Fibroblast of skin of left biceps (primary cell): ENCODE measurements at places on chromosomes 7 and 10.

DNA sequence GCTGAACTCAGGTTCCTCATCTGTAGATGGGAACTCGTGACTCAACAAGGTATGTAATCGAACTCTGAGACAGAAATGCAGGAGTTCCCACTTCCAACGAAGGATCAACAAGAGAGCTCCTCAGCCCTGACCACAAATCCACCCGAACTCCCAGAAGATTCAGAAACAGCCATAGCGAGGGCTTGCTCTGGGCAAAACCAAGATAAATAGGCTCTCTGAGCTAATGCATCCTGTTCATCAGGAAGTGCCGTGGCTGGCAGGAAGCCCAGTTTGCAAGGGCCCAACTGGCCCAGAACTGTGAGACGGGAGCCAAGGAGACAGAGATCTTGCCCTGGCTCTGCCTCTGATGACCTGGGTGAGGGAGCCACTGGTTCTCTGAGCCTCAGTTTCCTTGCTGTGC, 141.7 kb upstream of the PFKP start:
- DNase-seq = no peak

- no peak for DNase-seq
These were observed 87.5 kb downstream of the CH25H start for GRCh38 chr10:89119651-89120050.

GRCh38 chr7:64045301-64046040, at the start of gene ZNF727:
Gene ZNF727 (plus strand): TSS chr7:64045434. CDS start chr7:64045622, 188 bp downstream.
- no peak for DNase-seq

DNA sequence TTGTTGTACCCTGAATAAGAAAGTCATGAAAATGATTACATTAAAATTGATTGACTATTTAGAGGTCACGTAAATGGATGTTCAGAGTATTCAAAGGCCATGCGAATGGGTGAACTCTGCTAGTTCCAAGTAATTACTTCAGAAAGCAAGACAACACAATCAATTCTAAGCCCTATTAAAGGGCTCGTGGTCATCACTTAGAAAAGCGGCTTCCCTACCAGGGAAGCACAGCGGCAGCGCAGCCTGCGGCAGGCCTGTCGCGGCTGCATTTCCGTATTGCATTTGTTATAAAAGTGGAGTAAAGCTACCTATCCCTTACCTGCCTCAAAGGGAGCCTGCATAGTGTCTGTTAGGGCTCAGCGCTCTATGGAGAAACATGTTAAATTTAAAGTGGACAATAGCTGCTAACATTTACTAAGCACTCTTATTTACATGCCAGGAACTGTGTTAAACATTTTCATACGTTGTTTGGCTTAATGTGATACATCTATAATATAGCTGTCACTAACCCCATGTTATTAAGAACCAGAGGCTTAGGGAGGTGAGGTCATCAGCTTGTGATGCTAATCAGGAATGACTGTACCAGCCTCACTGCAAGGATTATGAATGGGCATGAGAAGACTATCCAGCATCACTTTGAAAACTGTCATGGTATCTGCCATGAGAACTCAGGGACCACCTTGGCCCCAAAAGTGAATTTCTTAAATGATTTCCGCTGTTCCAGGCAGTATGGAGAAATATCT, 187.5 kb downstream of the CELF2 start:
- no peak for DNase-seq

- no peak for DNase-seq
These were observed 187.3 kb upstream of the AUTS2 start for GRCh38 chr7:69411018-69411417.

GRCh38 chr7:79090543-79090942, 362.9 kb downstream of the MAGI2 start:
- no peak for DNase-seq

GRCh38 chr7:152344253-152344652, 91.5 kb downstream of the KMT2C start:
- no peak for DNase-seq

GRCh38 chr7:22730921-22731654, 4.1 kb downstream of the IL6 start:
- DNase-seq = no peak

DNA sequence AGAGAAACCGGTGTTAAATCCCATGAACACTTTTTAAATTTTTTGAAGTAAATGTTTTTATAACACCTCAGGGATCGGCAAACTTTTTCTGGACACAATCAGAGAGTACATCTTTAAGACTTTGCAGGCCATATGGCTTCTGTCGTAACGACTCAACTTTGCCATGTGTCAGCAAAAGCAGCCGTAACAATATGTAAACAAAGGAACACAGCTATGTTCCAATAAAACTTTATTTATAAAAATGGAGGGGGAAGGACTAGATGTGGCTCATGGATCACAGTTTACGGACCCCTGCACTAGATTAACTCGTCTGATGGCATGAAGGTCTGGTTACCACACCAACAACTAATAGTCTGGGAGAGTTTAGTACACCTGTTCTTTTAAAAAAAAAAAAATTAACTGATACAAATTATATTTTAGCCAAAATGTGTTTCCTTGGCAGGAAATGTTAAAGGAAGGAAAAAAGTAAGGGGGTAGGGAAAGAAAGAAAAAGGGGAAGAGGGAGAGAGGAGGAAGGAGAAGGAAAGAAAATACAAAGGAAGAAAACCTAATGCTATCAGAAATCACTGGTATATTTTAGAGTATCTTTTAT, 50.2 kb downstream of the ABI1 start:
- no peak for DNase-seq

DNA sequence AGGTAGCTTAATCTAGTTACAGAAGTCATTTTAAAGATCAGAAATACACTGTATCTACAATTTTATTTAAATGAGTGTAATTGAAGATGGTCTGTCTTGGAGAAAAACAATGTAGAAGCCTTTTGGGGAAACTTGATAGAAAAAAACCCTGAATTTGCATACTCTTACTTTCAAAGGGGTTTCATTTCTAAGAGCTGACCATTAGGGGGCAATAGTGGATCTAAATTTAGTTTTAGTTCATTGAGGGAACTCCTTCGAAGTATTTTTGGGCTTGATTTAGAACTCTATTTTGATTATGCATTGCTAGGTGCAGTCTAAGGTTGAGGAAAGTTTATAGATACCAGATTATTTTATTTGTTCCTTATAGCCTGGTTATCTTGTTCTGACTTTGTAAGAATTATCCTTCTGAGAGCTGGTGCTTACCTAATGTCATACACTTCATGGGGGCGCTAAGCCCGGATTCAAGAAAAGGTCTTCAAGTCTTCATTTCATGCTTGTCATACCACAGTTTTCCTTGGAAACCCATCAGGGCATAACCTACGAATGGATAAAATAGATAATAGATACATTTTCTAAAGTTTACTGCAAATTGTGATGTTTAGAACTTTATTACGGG, 69.1 kb upstream of the MXI1 start:
- DNase-seq = peak; percentile 29

DNA sequence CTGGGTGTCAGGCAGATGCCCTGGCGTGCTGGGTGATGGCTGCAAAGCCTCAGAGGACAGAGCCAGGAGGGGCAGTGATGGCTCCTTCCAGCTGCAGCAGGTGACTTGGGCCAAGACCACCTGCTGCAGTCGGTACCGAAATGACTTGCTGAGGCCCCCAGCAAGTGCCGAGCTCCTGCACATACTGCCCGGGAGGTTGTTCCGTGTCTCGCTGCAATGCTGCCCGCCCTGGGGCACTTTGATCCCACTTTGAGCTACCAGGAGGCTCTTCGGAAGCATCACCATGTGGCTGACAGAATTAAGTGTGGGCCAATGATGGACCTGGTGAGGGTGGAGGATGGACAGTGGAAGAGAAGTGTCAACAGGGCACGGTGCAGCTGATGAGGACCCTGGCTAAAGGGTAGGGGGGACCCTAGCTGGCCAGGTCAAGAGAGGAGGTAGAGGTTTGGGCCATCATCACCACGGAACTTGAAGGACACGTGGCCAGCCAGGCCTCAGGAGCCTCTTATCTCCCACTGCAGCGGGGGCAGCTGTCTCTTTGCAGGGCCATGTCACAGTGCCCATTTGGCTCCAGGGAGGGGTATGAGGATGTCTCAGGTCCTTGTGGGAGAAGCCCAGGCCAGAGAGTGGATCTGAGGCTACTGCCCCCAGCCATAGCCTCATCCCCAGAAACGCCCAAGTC, 51.1 kb upstream of the NANOS1 start:
- no peak for DNase-seq

- no peak for DNase-seq
These were observed 16.0 kb downstream of the PALD1 start for GRCh38 chr10:70494536-70494935.

- DNase-seq = no peak
These were observed 445 bp downstream of the PPA1 start for GRCh38 chr10:70232859-70233108.

DNA sequence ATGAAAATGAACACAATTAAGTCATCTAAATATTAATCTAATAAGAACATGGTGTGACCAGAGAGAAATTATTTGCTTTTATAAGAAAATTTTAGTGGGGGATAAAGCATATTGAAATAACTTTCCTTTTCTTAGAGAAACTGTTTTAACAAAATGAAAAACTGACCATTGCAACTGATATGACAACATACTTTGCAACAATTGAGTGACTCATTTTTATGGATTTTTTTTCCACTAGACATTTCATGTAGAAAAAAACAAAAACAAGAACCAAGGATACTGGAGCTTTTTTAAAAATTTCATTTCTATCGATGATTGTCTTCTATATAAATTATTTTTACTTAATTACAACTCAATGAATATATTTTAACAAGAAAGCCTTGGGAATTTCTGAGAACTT, 90.0 kb downstream of the C1GALT1 start:
- no peak for DNase-seq

DNA sequence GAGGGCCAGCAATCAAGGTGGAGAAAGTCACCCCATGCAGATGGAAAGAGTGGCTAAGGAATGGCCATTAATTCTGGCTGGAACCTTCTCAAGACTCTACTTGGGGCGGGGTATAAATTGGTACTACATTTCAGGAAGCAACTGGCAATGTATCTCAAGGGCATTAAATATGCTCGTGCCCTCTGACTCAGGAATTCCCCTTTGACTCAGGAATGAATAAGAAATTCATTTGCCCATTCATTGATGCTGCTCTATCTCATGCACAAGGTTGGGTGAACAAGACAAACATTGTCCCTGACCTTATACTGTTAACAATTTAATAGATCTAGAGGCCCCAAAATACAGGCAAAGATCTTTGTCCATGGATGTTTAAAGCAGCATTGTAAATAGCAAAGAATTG, 188.1 kb downstream of the MYOF start:
- no peak for DNase-seq

GRCh38 chr7:124667312-124668153, 98.1 kb downstream of the GPR37 start:
- DNase-seq = no peak
